Esophagus squamous epithelium (tissue), 5 donors: ENCODE measurements at places on chromosomes 1 and 21.

GRCh38 chr1:24898909-24899439, 31.1 kb downstream of the RUNX3 start:
- no peak for DNase-seq

DNA sequence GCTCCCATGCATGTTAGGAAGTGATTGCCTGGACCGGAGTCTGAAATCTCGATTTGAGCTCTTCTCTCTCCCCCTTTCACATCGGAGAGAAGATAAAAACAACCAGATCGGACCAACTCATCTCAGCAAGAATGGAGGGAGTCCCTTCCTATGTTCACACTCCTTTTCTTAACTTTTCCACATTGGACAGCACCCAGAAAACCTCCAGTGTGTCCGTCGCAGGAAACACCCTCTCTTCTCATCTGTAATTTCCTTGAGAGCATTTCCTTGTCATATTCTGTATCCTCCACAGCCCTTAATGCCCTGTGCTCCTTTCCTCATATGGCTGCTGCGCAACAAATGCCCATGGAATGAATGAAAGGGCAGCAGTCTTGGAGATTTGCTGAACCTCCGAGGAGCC, 1.5 kb upstream of the TDRD10 start:
- DNase-seq: no peak

DNA sequence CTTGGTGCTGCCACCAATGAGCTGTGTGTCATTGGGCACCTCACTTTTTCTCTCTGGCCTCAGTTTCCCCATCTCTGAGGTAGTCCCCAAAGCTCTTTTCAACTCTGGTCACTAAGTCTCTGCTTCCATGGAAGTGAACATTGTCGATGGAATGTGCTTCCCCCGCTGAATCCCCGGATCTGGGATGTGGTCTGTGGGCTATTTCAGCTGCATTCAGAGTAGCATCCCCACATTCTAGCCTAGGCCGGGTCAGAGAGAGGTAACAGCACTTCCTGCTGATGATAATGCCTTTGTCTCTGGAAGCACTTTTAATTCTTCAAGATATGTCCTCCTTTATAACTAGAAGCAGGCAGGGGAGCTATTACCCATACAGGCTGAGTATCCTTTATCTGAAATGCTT, 29.8 kb downstream of the RASSF5 start:
- no peak for DNase-seq

GRCh38 chr1:172566196-172566997, 33.4 kb downstream of the SUCO start:
- no peak for DNase-seq

DNA sequence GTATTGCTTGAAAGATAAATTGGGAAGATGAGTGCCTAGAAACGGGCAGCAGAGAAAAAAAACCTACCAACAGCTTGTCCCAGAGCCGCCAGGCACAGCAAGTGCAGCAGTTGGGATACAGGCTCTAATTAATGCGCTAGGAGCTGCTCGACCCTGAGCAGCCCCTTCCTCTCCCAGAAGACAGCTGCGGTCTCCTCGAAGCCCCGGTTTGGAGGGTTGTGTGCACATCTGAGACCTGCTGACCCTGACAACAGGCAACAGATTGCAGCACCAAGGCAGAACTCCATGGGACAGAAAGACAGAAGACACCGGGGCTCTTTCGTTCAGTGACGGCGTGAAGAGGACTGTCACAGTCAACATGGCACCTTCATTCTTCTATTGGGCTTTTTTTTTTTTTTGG, 101.4 kb downstream of the TSEN15 start:
- DNase-seq: no peak

DNA sequence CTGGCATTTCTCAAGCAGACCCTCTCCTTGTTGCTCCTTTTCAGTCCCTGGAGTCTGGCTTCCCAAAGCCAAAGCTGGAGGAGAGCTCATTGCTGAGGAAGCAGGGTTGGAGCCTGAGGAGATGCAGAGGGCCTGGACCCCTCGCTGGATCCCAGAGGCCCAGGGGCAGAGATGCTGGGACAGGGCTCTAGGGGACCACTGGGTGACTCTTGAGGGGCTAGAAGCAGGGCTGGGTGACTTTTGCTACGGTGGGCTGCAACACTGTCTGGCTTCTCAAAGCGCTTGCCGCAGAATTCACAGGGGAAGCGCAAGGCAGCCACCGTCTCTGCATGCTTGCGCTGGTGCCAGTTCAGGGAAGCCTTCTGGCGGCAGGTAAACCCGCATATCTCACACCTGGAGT, 8.8 kb downstream of the ZNF692 start:
- DNase-seq: no peak

- no peak for DNase-seq
Measured at GRCh38 chr1:5572794-5573193, 419.4 kb downstream of the NPHP4 start.

DNA sequence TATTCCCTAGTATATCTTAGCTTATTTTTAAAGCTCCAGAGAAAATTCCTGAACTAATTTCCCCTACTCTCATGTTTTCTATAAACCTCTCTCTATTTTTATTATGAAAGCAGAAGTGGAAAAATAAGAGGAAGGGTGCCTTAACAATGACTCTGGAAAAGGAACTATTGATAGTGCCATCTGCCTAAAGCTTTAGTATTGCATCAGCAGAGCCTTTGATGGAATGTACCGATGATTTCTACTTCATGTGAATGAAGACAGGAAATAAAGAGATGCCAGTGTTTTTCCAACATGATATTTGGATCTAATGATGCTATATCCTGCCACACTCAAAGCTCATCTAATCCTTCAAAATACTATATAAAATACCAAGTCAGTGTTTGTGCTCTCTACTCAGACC, 35.1 kb downstream of the TNFSF18 start:
- DNase-seq: no peak

GRCh38 chr21:31337996-31338907, 5.8 kb downstream of the TIAM1 start:
- DNase-seq: no peak

DNA sequence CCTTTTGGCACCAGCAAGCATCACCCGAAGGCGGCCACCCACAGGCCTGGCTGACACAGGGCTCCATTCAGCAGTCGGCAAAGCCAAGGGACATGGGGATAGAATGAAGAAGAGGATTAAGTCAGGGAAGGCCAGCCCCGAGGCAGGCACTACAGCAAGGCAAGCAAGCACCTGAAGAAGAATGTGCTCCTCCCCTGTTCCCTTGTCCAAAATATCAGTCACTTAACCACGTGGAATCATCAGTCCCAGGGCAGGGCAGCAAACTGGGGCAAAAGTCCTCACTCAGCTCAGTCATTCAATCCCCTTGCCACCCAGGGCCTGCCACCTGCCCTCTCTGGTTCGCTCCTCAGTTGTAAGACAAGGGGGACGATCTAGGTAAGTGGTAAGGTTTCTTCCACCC, 9.3 kb downstream of the KANK4 start:
- DNase-seq: no peak

DNA sequence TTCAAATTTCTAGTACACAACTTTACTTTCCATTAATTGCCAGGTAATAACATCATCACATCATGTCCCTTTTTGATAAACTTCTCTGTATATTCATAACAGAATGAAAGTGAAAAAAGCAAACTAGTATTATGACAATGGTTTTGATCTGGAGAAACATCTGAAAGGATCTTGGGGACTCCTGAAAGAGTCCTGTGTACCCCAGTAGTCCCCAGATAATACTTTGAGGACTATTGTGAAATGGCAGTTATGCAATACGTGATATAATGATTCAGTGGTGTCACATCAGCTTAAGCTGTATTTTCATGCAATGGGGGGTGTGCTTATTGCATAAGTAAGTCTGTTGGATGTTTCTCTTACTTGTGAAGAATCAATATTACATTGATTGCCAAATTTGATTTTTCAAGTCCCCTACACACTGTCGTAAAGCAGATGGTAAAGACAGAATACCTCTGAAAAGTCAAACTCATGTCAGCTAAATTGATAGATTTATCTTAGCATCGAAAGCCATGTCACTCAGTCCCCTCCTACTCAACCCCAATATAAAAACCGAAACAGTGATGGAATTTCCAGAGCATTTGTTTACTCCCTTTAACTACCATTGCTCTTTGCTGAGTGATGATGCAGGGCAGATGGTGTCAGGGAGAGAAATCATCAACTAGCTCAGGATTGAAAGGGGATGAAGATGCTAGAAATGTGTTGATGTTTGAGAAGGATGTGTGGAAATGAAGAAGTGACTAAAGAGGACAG, 146.7 kb upstream of the C1orf105 start:
- DNase-seq: no peak

DNA sequence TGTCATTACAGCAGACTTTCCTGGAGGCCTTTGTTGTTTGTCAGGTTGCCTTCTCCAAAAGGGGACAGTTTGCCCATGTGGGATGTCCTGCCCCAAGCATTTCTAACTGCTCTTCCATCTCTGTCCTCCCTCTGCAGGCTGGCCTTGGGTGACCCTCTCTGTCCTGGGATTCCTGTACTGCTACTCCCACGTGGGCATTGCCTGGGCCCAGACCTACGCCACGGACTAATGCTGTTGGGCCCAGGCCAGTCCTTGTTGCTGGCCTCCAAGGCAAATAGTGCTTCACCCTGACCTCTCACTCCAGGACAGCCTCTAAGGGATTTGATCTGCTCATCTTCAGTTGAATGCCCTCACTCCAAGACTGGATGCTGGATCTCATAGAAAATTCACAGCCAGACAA, 345.4 kb downstream of the HHAT start:
- DNase-seq: no peak

DNA sequence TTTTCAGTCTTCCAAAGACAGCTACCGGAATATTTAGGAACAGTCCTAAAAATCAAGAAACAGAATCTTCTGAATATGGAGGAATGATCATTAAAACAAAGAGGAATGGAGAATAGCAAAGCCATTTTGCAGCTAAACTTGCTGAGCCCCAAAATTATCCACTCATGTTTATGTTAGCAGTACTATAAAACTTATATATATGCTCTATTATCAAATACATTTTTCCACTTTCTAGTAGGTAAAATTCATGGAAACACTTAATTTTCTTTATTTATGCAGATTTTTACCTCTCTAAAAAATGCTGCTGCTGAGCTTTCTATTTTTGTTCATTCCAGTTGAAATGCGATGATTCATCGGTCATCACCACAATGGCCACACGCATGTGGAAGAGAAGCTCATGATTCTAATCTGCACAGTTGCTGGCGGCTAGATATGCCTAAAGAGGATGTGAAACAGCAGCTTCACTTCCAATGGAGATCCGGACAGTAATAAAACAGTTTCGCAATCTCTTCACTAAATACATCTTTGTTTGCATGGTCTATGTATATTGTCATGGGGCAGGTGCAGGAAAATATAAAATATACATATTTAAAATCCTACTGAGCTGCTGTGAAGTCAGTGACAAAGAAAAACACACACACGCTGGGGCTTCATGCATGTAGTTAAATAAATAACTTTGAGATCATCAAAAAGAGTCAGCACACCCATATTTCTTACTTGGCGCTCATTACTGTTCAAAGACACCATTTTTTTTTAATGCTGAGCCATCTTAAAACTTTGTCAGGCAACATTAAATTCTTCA, 292.2 kb downstream of the SMYD3 start:
- DNase-seq: no peak

DNA sequence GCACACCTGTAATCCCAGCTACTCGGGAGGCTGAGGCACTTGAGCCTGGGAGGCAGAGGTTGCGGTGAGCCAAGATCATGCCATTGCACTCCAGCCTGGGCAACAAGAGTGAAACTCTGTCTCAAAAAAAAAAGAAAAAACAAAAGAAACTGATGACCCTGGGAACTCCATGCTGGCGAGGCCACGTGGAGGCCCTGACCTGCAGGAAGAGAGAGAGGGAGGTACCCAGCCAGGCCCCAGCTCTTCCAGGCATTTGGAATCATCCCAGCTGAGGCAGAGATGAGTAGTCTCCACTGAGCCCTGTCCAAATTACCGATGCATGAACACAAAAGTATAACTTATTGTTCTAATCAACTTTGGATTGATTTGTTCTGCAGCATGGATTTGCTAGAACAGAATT, 132.0 kb upstream of the ZBTB40 start:
- no peak for DNase-seq
